ENCODE measurements at places on chromosomes 1 and 21. TPM values are rescaled to one million over a fixed set of nuclear protein-coding genes. Genes with fewer than 3 reads are reported as not detected.

MROH9 gene
- not detected for polyA plus RNA-seq

OLIG2 gene
- polyA plus RNA-seq: not detected

CFHR3 gene
- polyA plus RNA-seq: 0.16 TPM

RPE65 gene
- polyA plus RNA-seq: not detected

GPR25 gene
- polyA plus RNA-seq: not detected

CLDN8 gene
- not detected for polyA plus RNA-seq

AK5 gene
- not detected for polyA plus RNA-seq

PTPRU gene
- 31.4 TPM for polyA plus RNA-seq

OR6K6 gene
- polyA plus RNA-seq: not detected

RNU1-4 gene
- polyA plus RNA-seq: not detected

LGR6 gene
- polyA plus RNA-seq: 0.13 TPM
